ENCODE measurements at places on chromosomes 3 and 15.

DNA sequence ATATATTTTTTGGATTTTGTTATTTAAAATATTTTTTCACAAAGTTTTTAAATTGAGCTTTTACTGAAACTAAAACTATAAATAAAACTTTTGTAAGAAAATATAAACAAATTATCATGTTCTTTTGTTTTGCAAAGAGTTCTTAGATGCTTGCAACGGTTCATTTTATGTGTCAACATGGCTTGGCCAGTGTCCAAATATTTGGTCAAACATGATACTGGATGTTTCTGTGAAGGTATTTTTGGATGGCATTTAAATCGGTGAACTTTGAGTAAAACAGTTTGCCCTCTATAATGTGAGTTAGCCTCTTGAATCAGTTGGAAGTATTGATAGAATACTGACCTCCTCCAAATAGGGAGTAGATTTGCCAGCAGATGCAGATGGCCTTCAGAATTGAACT, 612.6 kb upstream of the NECTIN3 start:
- DNase-seq = no peak

GRCh38 chr3:63959146-63959545, 47.0 kb upstream of the SCAANT1 start:
- no peak for DNase-seq

DNA sequence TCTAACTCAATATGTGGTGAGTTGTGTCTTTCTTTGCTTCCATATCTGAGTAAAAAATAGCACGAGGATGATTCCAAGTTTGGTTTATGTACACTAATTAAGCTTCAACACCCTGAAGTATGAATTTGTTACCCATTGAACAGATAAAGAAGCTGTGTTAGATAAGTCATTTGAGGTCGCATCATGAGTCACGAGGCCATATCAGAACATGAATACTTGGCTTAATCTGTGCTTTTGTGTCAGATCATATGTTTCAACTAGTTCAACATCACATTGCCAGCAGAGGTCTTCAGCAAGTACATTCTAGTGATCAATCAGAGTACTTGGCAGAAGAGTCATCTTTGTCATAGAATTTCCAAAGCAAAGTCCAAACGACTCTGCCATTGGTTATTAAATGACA, 26.3 kb upstream of the MITF start:
- no peak for DNase-seq

DNA sequence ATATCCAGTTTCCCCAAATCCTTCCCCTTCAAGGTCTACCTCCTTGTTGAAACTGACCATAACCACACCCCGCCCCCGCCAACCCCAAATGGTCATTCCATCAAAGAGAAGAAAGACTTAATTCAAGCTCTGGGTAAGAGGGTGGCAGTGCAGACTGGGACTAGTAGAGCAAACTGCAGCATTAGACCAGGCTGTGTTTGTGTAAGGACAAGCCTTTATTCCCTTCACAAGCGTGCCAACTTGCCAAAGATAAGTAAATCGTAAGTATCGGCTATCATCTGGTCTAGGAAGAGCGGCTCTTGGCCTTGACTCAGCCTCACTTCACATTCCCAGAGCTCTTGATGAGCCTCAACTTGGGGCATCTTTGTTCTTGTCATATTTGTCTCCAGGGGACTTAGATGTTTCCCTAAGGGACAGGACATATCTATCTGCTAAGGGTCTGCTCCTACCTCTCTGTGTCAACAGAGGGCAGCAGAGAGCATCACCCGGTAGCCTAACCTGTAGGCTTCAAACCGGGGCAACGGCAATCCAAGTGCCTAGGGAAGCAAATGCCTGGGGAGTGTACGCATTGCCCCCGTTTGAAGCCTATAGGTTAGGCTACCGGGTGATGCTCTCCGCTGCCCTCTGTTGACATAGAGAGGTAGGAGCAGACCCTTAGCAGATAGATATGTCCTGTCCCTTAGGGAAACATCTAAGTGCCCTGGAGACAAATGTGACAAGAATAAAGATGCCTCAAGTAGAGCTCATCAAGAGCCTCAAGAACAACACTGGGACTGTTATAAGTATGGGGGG, 8.9 kb upstream of the MAP3K13 start:
- peak; percentile 16 for DNase-seq

DNA sequence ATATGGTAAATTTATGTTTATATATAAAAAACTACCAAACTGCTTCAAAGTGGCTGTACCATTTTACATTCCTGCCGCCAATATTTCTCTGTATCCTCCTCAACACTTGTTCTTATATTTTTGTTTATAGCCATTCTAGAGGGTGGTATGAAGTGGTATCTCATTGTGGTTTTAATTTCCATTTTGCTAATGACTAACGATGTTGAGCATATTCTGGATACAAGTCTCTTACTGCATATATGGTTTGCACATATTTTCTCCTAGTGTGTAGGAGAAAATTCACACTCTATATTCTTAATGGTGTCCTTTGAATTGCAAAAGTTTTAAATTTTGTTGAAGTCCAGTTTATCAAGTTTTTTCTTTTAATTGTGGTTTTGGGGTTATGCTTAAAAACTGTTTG, 15.1 kb downstream of the NMD3 start:
- DNase-seq = no peak

- DNase-seq = no peak
Measured at GRCh38 chr15:51470512-51470911, 129.1 kb downstream of the GLDN start.

- DNase-seq = no peak
Measured at GRCh38 chr3:134323966-134324962, 50.0 kb downstream of the AMOTL2 start.

DNA sequence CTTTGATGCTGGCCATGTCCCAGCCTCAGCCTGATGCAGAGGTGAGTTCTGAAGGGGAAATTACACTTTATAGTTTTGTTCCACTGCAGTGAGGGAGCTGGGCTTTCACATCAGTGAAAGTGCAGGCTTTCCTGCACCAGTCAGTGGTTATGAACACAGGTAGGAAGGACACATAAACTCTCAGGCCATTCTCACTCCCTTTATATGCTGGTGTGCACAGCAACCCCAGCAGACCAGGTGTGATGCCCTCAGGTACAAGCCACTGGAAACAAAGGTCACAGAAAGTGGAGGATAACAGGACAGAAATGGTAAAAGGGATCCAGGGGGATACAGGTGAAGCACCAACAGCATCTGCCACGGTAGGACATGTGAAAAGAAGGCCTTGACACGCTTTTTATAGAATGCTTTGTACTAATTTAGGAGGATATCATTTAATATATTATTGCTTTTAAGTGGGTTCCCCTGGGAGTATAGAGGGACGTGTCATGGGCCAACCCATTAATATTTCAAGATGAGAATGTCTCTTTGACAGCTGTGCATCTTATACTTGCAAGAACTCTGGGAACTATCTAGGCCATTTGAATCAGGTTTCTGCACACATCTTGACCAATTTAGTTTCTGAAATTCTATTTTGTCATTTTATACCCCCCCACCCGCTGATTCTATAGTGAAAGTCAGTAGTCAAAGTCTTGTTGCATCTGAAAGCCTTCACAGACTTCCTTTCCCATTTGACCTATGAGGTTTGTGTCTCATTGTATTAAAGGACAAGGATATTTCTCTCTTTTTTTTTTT, 25.0 kb upstream of the BLM start:
- DNase-seq = no peak

- no peak for DNase-seq
Measured at GRCh38 chr15:25879438-25879837, 16.3 kb upstream of the ATP10A start.

DNA sequence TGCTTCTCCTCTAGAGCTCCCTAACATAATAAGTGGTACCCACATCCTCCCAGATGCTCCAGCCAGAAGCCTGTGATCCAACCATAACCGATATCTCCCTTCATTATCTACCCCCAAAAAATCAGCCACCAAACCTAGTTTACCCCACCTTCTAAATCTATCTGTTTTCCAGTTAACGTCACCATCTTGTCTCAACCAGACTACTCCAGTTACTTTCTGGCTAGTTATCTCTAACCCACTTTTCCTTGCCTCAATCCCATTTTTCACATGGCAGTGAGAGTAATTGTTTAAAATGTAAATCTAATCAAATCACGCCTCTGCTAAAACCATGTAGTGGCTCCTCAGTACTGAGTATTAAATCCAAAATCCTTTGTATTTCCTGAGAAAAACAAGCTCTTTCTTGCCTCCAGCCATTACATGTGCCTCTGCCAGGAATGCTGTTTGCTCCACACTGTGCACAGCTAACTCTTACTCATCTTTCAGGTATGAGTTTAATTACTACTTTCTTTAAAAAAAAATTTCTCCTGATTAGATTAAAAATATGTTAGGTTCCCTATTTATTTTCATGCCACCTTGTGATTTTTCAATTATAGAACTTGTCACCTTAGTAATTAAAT, 15.4 kb downstream of the CCDC54 start:
- no peak for DNase-seq

DNA sequence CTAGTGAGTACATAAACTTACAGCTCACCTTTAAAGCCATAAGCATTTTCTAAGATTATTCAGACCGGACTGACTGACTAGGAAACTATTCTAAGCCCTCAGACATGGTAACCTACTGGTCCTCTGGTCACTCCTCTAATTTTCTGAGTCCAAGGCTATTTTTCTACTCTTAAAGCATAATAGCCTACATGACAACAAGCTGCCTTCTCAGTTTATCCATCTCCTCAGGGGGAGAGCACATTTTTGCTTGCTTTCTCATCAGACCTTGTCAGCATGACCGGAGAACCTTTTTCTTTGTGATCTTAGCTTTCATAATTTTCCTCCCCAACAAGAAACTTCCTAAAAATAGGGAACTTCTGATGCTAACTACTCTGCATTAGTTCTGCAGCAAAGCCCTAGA, 38.4 kb downstream of the UBP1 start:
- DNase-seq = no peak

GRCh38 chr3:106552351-106553043, 683.7 kb upstream of the CBLB start:
- no peak for DNase-seq

GRCh38 chr3:9704347-9705322, 1.0 kb downstream of the CPNE9 start:
- DNase-seq = no peak

GRCh38 chr15:68445351-68445750, 13.4 kb upstream of the ITGA11 start:
- no peak for DNase-seq

DNA sequence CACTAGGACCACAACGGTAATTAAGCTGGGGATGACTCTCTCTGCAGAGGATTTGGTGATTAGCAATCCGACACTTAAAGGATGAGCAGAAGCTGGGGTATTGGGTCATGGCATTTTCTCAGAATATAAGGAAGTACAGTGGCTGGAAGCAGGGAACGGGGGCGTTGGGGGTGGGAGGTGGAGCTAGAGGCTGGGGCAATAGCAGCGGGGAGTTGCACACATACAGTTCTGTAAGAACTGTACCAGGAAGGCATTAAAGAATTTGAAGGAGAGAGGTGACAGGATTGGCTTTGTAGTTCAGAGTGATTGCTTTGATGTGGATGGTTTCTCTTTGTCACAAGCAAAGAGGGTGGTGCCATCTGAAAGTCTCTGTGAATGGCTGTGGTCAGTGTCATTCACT, 28.2 kb downstream of the PSMD6 start:
- no peak for DNase-seq

GRCh38 chr3:9157651-9158362, 91.6 kb downstream of the SRGAP3 start:
- DNase-seq = no peak

DNA sequence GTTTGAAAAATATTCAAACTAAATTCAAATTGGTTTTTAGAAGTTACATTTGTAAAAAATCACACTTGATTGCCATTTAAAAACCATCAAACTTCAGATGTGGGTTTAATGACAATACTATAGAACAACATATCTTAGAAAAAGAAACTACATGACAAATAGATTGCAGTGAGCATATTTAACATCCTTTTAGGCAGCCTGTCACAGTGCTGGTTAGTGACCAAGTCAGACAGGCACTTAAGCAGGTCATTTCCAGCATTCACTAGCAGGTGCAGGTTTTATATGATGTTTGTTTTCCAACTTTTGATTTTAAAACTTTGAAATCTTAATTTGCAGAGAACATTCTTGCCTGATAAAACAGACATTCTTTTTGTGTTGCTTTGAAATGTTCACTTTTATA, 115.7 kb downstream of the MBNL1 start:
- DNase-seq = no peak

DNA sequence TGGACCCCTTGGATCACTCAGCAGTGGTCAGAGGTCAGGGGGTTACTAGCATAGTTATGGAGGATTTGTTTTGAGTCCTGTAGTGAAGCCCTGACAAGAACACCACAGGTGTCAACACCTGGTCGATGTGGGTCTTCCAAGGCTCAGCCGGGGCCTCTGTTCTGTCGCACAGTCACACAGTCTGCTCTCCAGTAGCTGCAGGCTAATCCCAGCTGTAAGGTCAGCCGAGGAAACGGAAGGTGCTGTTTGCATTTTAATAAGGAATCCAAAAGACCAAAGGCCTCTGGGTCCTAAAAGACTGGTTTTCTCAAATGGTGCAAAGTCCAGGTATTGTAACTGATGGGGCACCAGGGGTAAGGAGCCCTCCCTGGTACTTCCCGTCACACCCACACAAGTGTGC, 71.7 kb downstream of the RPLP1 start:
- DNase-seq = no peak

- DNase-seq = no peak
Measured at GRCh38 chr15:58380280-58380945, 51.4 kb upstream of the LIPC start.

DNA sequence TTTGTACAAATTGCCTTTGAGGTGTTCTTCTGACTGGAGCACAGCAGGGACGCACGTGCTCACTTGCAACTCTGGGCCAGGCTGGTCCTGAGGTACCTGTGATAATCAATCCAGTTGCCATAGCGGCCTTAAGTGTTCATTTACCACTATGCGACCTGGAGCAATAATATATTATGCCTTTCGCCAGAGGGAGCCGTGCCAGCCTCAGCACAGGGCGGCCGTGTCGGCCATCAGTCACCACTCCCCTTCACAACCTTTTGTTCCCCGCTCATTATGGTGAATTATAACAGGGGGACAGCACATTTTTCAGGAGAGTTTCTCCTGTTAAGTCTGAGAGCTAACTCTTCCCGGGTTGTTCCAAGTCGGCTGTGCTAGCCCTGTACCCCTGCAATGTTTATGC, 289.7 kb downstream of the RORA start:
- DNase-seq = no peak

- DNase-seq = no peak
Measured at GRCh38 chr3:13015286-13016082, 57.7 kb downstream of the IQSEC1 start.

- DNase-seq = no peak
Measured at GRCh38 chr3:151552589-151552988, 91.7 kb upstream of the IGSF10 start.

GRCh38 chr3:109973733-109974132, 636.4 kb upstream of the DPPA4 start:
- no peak for DNase-seq

DNA sequence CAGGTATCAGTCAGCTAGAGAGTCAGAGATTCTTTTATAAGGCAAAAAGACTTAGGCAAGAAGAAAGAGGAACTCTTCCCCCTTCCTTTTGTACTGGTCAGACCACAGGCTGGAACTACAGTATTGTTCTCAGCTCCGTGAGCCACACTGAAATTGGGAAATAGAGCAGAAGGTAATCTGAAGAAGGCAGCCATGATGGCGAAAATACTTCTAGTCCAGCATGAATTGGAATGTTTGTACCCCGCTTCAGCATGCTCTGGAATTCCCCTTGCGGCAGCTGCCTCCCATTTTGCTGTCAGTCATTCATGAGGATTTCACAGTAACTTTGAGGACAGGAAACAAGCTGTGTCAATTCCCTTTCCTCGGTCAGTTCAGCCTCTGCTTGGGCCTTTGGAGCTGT, 96.2 kb downstream of the CORO2B start:
- no peak for DNase-seq

GRCh38 chr3:71398157-71398836, 185.2 kb downstream of the FOXP1 start:
- no peak for DNase-seq
